ENCODE measurements at places on chromosomes 2 and 18.

- peak; percentile 45 for DNase-seq
Measured at GRCh38 chr2:42047488-42048298, at the start of gene PKDCC. Gene PKDCC, plus strand, starts transcription at chr2:42048021. Its CDS starts 179 bp downstream, at chr2:42048200.

DNA sequence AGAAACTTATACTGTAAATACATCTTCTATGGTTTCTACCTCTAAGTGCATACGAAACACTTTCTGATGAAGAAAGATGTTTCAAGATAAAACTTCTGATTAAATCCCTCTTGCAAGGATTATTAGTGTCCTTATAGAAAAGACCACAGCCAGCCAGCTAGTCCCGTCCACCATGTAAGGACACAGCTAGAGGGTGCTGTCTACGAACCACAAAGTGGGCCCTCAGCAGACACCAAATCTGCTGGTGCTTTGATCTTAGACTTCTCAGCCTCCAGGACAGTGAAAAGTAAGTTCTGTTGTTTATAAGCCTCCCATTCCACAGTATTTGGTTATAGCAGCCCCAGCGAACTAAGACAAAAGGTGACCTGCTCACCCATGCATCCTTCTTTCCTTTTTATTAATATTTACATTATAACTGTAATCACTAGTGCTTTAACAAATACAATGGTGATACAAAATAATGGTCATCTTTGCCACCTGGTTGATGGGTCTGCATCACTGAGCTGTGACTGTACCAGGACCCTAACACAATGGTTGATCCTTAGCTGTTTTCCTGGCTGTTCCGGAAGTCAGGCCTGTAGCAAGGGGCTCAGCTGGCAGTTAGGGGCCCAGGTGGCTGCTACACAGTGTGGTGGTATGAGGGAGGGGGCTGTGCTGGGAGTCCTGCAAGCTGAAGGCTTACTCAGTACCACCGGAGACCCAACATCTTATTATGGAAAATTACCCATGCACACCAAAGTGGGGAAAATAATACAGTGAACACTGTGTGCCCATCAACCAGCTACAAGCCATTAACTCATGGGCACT is 108.5 kb upstream of the SMAD7 start:
- no peak for DNase-seq

GRCh38 chr2:233399306-233400225 is 45.3 kb downstream of the DGKD start:
- DNase-seq, result no peak

DNA sequence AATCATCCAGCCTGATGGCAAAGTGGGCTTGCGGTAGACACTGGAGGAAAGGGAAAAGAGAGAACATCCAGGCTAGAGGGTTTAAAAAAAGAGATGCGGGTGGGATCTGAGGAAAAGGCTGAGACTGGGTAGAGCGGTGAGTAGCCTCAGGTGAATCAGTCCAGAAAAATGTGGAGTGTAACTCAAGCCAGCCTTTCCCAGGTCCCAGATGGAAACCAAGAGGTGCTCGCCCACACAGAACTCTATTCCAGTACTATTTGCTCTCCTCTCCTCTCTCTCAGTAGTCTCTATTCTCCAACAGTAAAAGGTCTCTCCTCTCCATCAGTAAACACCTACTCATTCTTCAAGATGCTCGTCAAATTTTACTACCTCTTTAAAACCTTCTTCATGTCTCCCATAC is 38.3 kb upstream of the NRP2 start:
- no peak for DNase-seq

DNA sequence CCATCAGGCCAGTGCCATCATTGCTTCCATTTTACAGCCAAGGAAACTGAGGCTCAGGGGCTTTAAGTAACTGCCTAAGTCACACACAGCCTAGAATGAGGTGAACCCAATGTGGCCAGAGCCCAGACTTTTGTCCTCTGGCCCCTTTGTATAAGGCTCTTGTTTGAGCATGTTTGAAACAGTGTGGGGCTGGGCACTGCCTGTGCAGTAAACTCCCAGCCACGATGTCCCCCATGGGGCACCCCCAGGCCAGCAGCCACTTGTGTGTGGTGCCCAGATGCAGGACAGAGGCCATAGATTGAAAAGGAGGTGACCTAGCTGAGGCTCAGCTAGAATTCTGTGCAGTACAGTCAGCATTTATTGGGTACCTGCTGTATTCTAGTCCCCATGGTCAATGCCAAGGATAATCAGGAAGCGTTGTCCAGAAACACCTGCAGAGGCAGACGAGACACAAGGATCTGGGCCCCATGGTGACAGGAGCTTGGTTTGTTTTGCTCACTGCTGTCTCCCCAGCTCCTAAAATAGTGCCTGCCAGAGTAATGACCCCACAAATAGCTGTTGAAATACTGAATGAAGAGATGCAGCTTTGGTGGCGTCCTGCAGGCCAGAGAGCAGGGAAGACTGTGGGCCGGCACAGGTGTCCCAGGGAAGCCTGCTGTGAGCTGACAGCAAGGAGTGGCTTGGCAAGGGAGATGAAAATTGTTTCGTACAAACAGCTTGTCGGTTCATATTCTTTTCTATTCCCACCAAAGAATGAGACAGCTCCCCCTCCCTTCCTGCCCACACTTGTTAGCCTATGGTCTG is 160.7 kb downstream of the LDLRAD4 start:
- DNase-seq, result no peak

DNA sequence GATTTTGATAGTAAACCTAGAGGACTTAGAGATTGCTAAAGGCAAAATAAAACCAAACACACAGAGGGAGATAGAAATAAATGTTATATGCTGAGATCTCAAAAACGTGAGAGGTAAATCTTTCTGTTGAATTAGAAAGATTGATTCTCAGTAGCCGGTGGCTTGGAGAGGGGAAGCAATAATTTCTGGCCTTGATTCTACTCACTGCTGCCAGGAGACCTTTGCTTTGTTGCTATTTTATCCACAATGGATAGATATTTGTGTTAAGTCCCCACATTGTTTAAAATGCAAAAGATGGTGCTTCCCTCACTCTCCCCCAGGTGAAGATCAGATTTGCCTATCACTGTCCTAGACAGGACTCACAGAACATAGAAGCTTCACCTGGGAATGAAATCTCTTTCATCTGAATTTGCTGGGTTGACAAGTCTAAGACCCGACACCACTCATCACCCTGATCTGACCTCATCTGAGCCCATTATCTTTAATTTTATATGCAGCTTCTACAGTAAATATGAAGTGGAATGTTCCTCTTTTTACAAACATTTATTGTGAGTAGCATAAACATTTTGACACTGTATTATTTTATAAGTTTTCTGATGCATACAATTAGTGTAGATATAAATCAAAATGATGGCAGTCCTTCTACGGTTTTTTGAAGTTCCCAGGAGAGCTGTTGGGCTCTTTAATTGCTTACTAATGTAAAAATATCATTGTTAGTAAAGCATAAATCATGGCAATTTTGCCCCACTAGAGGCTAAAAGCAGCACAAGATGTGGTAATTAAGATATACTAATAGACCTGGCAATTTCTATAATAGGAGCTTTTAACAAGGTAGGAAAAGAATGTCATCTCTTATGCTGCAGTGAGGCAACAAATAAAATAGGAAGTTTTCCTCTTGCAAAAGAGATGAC is 149.7 kb downstream of the DCC start:
- DNase-seq, result no peak

DNA sequence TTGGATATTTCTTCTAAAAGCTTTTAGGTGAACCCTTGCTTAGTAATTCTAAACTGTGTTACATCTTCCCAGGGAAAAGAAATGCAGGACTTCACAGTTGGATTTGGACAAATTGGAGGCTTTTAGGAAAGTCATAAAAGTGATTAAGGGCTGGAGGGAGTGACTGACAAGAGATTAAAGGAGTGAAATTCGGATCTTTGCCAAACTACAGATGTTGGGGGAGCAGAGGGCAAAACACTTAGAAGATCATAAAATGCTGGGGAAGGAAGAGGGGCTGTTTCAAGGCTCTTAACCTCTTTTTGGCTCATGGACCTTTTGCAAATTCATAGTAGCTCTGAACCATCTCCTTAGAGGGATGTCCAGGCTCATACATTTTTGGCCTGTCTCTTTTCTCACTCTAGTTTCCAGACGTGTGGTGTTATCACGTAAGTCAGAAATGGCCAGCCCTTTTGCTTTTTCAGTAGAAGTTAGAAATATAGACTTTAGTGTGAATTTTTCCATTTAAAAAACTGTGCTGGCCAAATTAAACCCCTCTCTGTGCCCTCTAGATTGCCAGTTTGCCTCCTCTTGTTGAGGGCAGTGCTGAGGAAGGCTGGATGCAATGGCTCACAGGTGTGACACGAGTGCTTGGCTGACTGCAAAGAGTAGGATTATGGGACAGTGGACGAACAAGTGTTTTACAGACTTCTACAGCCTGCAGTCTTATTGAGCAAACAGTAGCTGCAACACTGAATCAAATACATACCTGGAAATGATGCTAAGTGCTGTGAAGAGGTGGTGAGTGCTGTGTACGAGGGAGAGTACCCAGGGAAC is 109.9 kb downstream of the LYPD6B start:
- DNase-seq, result no peak

DNA sequence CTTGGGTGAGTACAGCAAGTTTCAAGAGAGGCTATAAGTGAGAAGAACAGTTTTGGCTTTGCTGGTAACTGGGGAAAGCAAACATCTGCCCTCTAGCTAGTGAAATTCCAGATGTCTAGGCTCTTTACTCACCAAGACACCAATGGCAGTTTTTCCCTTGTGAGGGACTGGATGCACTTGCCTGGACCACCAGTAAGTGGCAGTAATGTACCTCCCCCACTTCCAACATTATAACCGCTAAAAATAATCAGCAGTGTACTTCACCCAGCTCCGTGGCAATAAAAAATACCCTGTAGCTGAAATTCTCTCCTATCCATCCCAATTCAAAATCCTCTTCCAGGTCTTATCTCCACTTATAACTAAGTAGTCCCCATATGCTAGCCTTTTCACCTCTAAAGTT is 383.9 kb downstream of the ARHGAP15 start:
- peak; percentile 41 for DNase-seq

- DNase-seq, result no peak
Measured at GRCh38 chr2:62814123-62814522, 108.6 kb downstream of the EHBP1 start.

GRCh38 chr18:36157441-36157840 is 27.7 kb downstream of the ELP2 start:
- DNase-seq, result no peak

DNA sequence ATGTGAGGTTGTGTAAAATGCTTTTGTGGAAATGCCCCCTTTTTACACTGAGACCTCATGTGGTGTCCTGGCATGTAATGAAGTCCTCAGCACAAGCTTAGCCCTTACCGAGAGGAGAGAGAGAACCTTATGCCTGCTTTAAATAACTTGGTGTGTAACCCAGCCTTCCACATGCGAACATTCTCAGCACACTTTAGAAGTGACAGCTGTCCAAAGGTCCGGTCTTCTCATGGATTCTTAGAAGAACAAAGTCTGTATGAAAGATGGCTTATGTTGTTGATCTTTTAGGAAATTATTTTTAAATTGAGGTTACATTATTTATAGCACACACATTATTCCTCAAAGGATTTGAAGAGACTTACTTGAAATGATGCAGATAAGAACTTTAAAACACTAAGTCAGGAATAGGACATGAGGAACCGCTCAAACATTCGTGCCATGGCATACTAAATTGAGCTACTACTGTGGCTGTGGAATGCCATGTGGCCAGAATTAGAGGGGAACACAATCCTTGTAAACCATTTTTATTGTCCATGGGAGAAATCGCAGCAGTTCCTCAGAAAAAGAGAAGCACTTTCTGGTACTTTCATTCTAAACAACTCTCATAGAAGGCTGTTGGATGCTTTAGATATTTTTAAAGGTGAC is 79.6 kb downstream of the WDSUB1 start:
- DNase-seq, result no peak

GRCh38 chr2:34664266-34664665 is 1065.2 kb upstream of the FAM98A start:
- peak; percentile 33 for DNase-seq

DNA sequence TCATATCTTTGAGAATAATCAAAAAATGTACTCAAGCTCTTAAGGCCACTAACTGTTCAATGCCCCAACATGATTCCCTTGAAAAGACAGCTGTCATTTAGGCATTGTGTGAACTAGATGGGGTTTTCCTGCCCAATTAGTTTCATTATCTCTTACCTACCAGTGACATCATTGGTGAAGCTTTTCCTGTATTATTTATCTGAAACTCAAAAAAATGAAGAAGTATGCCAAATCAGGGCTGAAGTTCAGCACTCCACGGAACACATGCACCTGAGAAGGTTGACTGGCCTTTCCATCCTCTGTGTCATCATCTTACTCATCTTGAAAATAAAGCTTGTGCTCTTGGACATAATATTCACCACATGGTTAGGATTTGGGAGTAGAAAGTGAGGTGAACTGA is 126.4 kb downstream of the TXNL1 start:
- DNase-seq, result no peak

GRCh38 chr2:225355788-225356187 is 43.7 kb upstream of the NYAP2 start:
- DNase-seq, result no peak

- DNase-seq, result no peak
Measured at GRCh38 chr2:40734797-40735196, 282.9 kb upstream of the SLC8A1 start.

DNA sequence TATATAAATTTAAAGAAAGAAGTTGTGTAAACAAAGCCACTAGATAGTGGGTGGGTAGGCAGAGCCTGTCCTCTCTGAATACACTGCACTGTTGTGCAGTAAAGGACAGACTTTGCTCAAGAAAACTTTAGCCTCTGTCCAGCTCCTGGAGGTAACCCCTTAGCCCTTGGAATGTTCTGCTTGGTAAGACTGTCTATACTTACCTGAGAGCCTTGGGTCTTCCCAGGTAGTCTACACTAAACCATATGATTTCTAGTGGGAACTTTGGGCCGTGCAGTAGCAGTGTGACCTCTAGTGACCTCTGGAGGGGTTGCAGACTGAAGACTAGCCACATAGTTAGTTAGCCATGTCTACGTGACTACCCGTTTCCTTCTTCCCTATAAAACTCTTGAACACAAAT is 678.3 kb upstream of the NRXN1 start:
- peak; percentile 21 for DNase-seq

DNA sequence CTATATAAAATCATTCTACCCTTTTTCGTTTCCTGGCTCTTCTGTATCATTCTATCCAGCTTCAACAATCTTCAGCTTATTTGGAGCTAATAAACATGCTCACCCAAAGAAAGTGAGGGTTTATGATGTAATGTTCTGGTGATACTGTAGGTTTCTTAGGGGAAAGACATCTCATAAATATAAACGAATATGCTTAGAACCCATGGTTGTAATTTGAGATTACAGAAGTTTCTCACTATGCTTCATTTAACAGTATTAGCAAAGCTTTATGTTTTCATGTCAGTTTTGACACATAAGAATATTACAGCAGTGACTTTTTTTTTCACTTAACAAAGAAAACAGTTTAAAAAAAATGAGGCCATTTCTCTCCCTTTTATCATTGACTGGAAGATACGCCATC is 11.8 kb upstream of the PEX13 start:
- no peak for DNase-seq
